MV-4-11 (cell line): ENCODE measurements at places on chromosomes 16 and 17.

DNA sequence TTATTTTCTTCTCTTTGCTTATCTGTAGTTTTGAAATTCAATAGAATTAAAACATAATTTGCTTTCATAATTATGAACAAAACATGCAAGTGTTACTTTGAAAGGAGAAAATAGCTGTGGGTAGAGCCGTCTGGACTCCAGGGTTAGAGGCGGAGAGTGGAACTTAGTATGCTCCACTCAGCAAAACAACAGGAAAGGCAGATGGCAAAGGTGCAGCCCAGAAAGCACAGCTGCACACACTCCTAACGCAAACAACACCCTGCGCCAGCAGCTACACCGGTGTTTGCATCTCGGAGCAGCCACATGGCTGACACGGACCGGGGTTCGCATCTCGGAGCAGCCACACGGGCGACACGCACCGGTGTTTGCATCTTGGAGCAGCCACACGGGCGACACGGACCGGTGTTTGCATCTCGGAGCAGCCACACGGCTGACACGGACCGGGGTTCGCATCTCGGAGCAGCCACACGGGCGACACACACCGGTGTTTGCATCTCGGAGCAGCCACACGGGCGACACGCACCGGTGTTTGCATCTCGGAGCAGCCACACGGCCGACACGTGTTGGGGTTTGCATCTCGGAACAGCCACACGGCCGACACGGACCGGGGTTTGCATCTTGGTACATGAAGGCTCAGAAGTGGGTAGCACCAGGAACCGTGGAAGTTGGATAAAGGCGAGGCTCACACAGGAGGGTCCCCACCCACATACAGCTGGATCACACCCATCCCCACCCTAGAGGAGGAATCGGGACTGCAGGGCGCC, 12.2 kb upstream of the CAPN15 start:
- DNase-seq: no peak

DNA sequence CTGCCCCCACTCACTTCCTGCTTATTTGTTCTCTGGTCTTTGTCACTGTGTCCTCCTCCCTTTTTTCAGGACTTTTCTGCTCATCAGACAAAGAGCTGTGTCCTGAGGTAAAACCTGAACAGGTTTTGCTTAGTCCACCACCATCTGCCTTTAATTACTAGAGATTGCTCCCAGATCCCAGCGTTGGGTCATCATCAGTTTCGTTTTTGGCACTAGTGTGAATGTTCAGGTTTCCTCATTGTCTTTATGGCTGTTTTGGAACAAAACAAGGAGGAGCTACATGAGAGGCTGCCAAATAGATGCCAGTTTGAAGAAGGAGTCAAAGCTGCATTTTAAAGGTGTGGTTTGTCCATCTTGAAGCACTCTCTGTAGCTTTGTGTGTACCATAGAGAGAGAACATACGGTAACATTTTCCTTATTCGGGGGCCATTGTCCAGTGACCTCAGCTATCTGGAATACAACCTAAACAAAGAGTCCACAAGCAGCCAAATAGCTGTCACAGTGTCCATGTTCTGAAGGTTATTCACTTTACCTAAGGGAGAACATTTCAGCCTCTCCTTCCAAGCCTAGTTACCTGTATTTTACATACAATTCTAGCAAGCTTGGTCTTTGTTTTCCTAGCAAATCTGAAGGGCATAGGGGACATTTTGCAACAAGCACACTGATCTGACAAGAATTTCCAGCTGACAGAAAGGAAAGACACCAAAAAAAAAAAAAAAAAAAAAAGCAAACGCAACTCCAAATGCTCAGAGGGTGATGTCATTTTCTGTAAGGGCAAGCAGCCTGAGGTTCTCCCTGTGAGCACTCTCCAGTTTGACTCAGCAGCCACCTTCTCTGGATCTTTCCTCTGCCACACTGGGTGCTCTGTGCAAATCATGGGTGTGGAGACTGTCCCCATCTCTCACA, 196.1 kb downstream of the NTN1 start:
- no peak for DNase-seq

- no peak for DNase-seq
Measured at GRCh38 chr17:54977744-54978143, 9.2 kb downstream of the STXBP4 start.

DNA sequence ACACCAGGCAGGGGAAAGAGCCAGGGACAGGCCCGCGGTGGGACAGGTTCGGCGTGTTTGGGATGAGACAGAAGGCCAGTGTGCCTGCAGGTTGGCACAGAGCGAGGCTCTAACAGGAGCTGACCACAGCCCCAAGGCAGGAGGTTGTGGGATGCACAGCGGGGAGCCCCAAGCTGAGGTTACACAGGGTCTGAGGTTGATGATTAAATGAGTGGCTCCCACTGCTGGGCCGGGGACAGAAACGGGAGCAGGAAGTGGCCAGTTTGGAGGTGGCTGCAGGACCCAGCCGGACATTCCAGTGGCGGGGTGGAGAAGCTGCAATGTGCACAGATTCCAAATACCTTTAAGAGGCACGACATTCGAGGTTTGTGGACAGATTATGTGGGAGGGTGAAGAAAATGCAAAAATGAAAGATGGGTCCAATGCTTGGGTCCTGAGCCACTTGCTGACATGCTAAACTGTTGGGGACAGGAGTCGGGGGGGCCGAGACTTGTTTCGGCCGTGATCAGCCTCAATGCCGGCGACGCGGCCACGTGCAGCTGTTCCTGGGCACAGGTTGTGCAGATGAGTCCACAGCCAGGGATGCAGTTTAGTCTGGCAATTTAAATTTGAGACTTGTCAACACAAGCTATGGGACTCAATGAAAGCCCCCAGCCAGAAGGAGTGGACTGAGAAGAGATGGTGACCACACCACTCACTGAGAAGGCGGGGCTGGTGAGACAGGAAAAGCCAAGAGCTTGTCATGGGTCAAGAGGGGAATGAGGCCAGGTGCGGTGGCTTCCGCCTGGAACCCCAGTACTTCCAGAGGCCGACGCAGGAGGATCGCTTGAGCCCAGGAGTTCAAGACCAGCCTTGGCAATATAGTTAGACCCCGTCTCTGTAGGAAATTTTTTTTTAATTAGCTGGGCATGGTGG, 8.7 kb downstream of the ENPP7 start:
- DNase-seq: no peak

DNA sequence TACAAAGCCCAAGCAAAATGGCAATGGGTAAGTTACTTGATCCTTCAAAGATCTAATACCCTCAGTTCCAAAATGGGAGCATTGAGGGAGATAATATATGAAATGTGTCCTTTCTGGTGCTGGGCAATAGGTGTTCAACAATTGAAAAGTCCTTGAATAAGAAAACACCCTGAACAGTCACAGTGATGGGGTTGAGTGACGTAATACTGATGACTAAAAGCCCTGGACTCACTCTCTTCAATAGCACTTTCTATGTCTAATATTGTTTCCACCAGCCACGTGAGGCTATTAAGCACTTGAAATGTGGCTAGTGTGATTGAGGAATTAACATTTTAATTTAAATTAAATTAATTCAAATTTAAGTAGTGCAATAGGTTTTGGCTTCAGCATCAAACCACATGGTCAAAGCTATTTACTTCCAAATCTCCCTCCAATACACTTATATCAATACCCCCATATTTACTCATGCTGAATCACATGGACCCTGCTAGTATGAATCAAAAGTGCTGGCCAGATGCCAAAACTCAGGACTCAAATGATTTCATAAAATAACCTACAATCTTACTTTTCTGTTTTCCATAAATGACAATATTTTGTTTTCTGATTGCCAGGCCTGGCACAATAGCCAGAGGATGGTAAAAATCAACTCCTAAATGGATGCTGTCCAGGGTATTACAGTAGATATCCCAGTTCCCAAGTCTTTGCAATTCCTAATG, 516.2 kb downstream of the HAPSTR1 start:
- DNase-seq: no peak

DNA sequence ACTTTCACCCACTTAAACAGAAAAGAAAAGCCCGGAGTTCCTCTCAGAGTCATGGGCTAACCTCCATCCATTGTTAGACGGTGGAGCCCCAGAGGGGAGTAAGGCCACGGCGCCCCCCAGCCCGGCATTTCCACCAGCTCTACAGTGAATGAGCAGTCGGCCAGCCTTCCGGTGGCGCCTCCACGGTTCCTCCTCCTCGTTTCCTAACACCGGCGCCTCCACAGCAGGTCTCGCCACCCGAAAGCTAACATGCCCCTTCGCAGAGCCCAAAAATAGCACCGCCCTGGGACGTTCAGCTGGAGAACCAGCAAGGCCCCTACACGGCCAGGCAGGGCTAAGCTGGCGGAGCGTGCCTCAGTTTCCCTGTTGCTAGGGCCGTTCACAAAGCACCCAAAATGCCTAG, 858 bp downstream of the MMD start:
- DNase-seq: no peak

GRCh38 chr17:69246726-69247375, 18.2 kb upstream of the ABCA10 start:
- peak; percentile 48 for DNase-seq
